ENCODE measurements at places on chromosomes 12 and 14. TPM values are rescaled to one million over a fixed set of nuclear protein-coding genes. Genes with fewer than 3 reads are reported as not detected.
A peak's percentile ranks its signal among the peaks of the same experiment; 100 is the strongest.

PGF gene
- 1.8 TPM for total RNA-seq

CACNA2D4 gene
- total RNA-seq: 5.0 TPM

FSCB gene
- 0.11 TPM for total RNA-seq

DNA sequence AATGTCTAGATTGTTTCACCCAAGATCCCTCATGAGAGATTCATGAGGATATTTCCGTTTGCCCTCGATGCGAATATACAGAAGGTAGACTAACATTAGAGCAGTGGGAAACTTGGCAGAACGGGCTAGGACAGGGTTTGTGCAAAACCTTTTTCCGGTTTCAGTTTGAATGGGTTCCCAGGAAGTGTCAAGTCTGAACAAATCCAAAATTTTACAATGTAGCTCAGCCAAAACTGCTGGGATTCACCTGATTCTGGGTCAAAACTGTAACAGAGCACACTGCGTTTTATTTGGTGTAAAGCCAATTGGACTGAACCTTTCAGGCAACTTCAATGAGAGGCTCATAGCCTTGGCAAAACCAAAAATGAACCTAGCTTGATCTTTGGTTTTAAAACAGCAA lies 337.8 kb upstream of the DIO2 start:
- H3K4me3 ChIP-seq: no peak overlapping the region
- H3K36me3 ChIP-seq: no peaks in the 10 kb centered on the region
- H3K27me3 ChIP-seq: no peaks in the 10 kb centered on the region
- no peaks in the 10 kb centered on the region for H3K4me1 ChIP-seq

- H3K27ac ChIP-seq: no peak overlapping the region
- H3K4me3 ChIP-seq: no peak overlapping the region
- DNase-seq: no peak
- no peaks in the 10 kb centered on the region for H3K27me3 ChIP-seq
- H3K36me3 ChIP-seq: no peaks in the 10 kb centered on the region
These were observed 62.1 kb downstream of the TNFAIP2 start for GRCh38 chr14:103185051-103186029.

- no peak overlapping the region for H3K27ac ChIP-seq
- no peak overlapping the region for H3K4me3 ChIP-seq
- no peaks in the 10 kb centered on the region for H3K36me3 ChIP-seq
- no peaks in the 10 kb centered on the region for H3K4me1 ChIP-seq
These were observed 176.3 kb downstream of the ANO4 start for GRCh38 chr12:100970894-100971293.

MVK gene
- total RNA-seq: 20.4 TPM

DNA sequence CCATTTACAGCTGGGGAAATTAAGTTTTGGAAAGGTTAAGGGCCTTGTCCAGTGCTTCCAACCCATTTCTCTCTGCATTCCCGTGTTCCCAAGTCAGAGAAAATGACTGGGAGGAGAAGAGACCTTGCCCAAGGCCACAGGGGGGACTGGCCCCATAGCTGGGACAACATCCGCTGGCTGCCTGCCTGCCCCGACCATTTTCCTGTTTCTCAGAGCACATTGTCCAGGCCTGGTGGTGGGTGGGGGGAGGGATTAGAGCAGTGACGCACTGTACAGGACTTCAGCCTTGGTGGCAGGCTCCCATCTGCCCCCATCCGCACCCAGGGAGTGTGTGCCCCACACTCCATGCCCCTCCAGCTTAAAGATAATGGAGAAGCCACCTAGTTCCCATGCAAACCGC lies 27.7 kb downstream of the DIO3 start:
- H3K36me3 ChIP-seq: no peaks in the 10 kb centered on the region
- peak; percentile 14 for DNase-seq
- peaks cover 3% of the 10 kb centered on the region for H3K4me1 ChIP-seq
- no peak overlapping the region for H3K4me3 ChIP-seq
- H3K27me3 ChIP-seq: no peaks in the 10 kb centered on the region

DNA sequence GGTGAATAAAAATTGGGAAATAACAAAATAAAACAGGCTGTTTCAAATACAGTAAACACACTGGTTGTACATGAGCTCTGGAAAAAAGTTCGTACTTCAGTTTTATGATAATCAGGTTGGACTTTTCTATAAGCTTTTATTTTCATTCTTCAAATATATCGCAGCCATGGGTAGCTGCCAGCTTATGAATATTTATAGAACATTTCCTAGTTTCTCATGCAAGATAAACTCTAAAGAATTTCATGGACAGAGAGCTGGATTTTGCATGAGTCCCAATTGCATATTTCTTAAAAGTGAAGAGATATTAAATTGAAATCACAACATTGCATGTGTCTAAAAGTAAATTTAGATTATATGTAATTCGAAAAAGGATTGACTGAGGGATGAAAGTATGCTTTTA lies 827.6 kb downstream of the SLC6A15 start:
- H3K36me3 ChIP-seq: no peaks in the 10 kb centered on the region
- H3K4me3 ChIP-seq: no peak overlapping the region
- DNase-seq: no peak
- no peaks in the 10 kb centered on the region for H3K27me3 ChIP-seq

SYNE3 gene
- 8.1 TPM for total RNA-seq

APAF1 gene
- total RNA-seq: 17.1 TPM

- no peaks in the 10 kb centered on the region for H3K4me1 ChIP-seq
- H3K4me3 ChIP-seq: no peak overlapping the region
- H3K27ac ChIP-seq: no peak overlapping the region
- DNase-seq: no peak
- no peaks in the 10 kb centered on the region for H3K27me3 ChIP-seq
These were observed 74.6 kb downstream of the BRMS1L start for GRCh38 chr14:35900741-35901140.
